Cortex of kidney (tissue), 1 donor: ENCODE measurements at places on chromosomes 1 and 21.

- no peak for DNase-seq
Observed at GRCh38 chr21:45156459-45156858, 82.1 kb downstream of the ADARB1 start.

GRCh38 chr1:201724039-201724765 is 104.8 kb upstream of the IPO9 start:
- DNase-seq, result no peak

GRCh38 chr21:46243325-46243724 is 14.8 kb upstream of the LSS start:
- DNase-seq, result no peak

DNA sequence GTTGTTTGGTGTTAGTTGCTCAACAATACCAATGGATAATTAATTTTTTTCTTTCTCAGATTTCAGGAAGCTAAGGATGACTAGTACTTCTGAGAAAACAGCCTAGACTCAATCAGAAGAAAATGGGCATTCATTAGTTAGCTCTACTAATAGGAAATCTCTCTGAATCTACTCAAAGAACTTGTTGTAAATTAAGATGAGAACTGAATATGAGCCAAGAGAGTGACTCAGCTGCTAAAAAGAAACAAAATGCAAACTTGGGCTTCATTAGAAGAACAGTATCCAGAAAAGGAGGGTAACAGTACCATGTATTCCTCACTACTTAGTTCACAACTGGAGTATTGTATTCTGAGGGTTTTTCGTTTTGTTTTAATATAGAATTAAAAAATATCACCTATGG is 12.5 kb downstream of the FOXJ3 start:
- no peak for DNase-seq

DNA sequence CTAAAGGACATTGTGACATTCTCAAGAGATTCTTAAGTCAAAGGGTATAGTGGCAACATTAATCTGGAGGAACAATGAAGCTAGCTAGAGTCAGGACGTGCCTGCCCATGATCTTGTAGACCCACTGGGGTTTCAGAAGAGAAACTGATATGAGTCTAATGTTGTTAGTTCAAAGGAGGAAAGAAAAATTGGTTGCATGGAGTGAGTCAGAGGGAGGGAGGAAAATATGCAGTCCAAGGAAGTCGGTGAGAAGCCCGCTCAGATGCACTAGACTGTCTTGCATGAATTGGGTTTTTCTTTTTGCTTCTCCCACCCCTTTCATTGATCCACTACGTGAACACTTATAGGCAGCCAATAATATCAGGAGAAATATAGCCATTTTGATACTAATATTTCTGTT is 53.8 kb upstream of the SYT14 start:
- no peak for DNase-seq

DNA sequence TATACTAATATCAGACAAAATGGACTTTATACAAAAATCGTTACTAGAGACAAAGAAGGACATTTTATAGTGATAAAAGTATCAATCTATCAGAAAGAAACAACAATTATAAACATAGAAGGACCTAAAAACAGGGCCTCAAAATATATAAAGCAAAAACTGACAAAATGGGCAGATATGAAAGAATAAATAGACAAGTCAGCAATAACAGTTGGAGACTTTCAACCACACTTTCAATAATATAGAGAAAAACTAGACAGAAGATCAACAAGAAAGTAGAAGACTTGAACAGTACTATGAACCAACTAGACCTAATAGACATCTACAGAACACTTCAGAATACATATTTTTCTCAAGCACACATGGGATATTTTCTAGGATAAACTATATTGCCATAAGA is 52.4 kb downstream of the MIS18A start:
- DNase-seq, result no peak

- DNase-seq, result no peak
Observed at GRCh38 chr1:171075041-171075440, 15.7 kb upstream of the FMO3 start.

DNA sequence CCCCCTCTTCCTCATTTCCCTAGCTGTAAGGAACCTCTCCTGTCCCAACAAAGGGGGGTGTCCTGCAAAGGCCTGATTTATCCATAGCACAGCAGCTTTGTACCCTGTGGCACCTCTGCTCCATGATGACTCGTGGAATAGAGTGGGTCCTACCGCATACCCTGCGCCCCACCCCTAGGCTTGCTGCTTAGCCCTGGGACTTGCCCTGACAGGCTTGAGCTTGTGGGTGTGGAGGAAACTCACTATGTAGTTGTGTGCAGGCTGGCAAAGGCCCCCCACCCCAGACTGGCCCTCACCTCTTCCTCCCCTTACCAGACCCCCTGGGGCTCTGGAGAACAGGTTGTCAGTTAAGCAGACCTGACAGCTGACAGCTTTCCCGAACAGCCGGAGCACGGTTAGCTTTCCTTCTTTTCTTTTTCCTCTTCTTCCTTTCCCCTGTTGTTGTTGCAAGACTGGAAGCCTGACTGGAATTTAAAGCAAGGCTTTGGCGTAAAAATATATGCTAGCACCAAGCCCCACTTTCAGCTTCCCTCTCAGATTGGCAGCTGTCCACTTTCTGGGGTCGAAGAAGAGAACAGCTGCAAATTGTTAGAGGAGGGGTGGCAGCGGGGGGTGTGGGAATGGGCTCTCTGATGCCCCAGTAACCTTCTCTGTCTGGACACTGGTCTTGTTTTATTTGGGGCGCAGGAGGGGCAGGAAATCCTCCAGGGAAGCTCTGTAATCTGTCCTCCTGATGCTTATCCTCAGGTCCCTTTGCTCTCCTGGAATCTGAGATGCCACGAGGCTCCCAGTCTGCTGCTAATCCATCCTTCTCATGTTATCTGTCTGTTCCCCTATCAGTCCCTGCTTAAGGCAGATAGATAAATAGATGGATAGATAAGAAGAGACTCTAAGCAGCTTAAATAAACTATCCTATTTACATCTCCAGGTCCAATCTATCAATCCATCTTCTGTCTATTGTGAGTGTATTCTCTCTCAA is 134.6 kb downstream of the BRINP2 start:
- no peak for DNase-seq

DNA sequence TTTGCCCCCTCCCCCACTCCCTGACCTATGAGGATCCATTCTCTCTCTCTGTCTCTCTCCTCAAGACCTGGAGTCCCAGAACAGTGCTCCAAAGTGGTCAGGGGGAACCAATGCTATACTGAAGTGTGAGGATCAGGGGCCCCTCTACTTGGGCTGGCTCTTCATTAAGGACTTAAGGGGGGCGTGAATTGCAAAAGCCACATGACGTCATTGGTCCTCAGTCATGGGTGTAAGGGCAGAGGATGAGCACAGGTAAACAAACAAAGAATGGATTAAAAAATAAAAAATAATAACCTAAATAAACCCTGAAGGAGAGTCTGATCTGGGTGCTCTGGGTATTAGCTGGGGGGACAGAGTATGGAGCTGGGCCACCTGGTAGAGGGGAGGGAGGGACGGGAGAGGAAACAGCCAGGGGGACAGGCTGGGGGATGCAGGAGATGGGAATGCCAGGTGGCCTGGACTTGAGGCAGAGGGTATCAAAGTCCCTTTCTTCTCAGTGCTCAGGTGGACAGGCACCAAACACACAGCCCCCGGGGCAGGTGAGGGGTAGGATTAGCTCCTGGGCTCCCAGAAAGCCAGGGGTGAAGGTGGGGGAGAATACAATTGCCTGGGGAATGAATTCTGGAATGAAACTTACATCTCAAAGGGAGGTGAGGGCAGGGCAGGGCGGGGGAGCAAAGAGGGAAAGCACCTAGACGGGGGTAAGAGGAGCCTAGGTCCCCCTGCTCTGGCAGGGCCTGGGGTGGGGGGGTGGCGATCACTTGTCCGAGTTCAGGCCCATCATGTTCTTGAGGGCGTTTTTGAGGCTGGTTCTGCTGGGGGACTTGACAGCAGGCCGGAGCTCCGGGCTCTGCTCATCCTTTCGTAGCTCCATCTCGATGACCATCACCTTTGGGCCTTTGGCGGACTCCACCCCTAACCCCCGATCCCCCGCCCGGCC is 4.6 kb downstream of the MPZ start:
- DNase-seq, result no peak
